ENCODE measurements at places on chromosomes 3 and 15. TPM values are rescaled to one million over a fixed set of nuclear protein-coding genes. Genes with fewer than 3 reads are reported as not detected.

Gene FAM107A
- 10.8 TPM for total RNA-seq

Gene MYO5A
- 9.3 TPM for total RNA-seq

Gene GOLGA6L9
- 0.87 TPM for total RNA-seq

DNA sequence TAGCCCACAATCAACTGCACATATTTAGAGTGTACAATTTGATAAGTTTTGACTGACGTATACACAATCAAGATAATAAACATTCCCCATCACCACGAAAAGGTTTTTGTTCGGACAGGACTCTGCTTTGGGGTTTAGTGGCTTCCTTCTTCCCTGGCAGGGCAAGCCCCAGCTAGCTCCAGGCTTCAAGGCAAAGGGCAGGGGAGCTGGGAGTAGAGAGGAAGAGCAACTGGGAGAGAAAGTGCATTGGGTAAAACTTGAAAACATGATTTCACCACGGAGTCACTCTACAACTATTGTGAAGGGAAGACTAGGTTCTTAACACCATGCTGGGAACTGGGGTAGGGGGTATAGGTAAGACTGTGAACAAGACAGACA lies 185.1 kb upstream of the UBE2E1 start:
- H3K27me3 ChIP-seq: no peaks in the 10 kb centered on the region
- no peak overlapping the region for H3K27ac ChIP-seq
- no peak for DNase-seq
- H3K36me3 ChIP-seq: no peaks in the 10 kb centered on the region
- no peaks in the 10 kb centered on the region for H3K4me1 ChIP-seq

- no peaks in the 10 kb centered on the region for H3K36me3 ChIP-seq
- no peak overlapping the region for H3K4me3 ChIP-seq
- no peak for DNase-seq
- no peak overlapping the region for H3K27ac ChIP-seq
- peaks cover 41% of the 10 kb centered on the region for H3K27me3 ChIP-seq
- peaks cover 9% of the 10 kb centered on the region for H3K4me1 ChIP-seq
Measured at GRCh38 chr15:45121706-45122417, 7.7 kb downstream of the DUOXA2 start.

Gene ERC2
- 0.15 TPM for total RNA-seq

- no peak for DNase-seq
- H3K36me3 ChIP-seq: peaks cover 18% of the 10 kb centered on the region
- H3K4me3 ChIP-seq: no peak overlapping the region
- no peaks in the 10 kb centered on the region for H3K27me3 ChIP-seq
- peak overlapping the region; percentile 52 for H3K27ac ChIP-seq
- H3K4me1 ChIP-seq: peaks cover 82% of the 10 kb centered on the region
Measured at GRCh38 chr15:90422936-90423335, 34.9 kb downstream of the IQGAP1 start.

DNA sequence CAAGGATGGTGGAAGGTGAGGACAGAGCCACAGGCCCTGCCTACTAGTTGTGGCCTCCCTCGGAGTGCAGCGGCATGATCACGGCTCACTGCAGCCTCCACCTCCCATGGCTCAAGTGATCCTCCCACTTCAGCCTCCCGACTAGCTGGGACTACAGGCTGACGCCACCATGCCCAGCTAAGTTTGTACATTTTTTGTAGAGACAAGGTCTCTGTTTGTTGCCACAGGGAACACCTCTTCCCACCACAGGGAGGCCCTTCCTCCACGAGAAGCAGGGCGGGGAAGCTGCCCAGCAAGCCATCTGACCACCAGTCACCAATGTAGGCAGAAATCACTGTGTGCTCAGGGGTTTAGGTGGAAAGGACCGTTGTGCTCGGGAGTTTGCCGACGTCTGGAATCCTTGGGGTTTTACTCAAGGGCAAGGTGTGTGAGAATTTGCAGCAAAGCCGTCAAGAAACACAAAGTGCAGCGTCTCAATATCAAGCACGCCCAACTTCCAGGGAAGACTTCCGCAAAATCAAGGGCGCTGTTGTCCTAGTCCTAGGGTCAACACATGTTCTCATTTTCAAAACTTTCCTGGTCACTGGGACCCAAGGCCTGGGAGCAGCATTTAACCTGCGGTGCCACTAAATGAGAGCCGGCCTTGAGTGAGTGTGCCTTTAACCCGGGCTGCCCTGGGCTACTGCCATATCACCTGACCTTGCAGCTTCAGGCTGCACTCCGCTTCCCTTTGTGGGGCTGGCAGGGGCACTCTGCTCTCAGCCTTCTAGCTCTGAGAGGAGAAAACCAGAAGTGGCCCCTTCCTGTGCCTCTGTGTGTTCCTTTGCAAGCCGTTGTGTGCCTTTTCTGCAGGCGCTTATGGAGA lies 65.7 kb downstream of the SLC12A8 start:
- DNase-seq: peak; percentile 56
- peak overlapping the region; percentile 50 for H3K27ac ChIP-seq
- peaks cover 28% of the 10 kb centered on the region for H3K4me1 ChIP-seq

Gene STRIT1
- total RNA-seq: 1,417 TPM

DNA sequence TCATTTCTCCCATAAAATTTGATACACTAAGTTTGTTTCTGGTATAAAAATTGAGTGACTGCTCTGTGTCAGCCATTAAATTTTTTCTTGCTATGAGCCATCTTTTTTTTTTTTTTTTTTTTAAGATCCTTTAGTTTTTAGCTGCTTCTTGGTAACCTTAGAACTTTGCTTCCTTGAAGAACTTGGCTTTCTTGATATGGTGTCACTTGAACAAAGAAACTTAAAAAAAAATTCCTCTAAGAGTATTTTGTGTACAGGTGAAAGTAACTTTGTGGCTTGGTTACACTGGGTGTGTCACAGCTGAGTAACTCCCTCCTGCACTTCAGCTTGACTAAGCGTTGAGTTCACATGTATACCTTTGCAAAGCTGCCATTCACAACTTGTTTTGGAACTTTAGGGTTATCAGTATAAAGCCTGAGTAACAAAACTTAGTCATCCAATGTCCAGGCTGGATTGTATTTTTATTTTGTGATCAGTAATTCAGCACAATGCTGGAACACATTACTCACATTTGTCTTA lies 6.5 kb downstream of the CHD2 start:
- DNase-seq: no peak
- peaks cover 60% of the 10 kb centered on the region for H3K4me1 ChIP-seq
- H3K4me3 ChIP-seq: peak overlapping the region; percentile 68
- H3K27ac ChIP-seq: peak overlapping the region; percentile 95
- H3K27me3 ChIP-seq: no peaks in the 10 kb centered on the region

- peaks cover 3% of the 10 kb centered on the region for H3K36me3 ChIP-seq
- H3K4me1 ChIP-seq: peaks cover 95% of the 10 kb centered on the region
- DNase-seq: no peak
- H3K27me3 ChIP-seq: no peaks in the 10 kb centered on the region
- no peak overlapping the region for H3K4me3 ChIP-seq
- H3K27ac ChIP-seq: peak overlapping the region; percentile 88
Measured at GRCh38 chr15:64017082-64017588, 29.1 kb downstream of the DAPK2 start.

DNA sequence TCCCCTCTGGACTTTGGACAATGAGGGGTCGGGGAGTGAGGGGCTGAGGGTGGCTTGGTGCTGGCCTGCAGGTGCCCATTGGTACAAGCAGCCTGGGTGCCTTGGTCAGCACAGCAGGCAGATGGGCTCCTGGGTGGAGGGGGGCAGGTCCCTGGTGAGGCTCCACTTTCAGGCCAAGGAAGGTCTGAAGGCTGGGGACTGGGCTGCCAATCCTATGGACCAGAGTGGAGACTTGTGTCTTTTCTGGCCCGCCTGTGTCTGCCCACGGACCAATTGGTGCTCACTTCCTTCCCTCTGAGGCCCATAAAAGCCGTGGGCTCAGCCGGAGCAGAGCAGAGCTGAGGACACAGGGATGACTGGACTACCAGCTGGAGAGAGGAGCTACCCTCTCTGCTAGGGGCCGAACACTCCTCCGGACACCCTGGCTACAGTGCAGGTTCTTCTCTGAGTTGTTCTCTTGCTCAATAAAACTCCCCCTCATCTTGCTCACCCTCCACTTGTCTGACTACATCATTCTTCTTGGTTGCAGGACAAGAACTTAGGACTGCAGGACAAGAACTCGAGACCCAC lies 31.9 kb upstream of the IREB2 start:
- no peaks in the 10 kb centered on the region for H3K4me1 ChIP-seq
- H3K4me3 ChIP-seq: no peak overlapping the region
- H3K36me3 ChIP-seq: no peaks in the 10 kb centered on the region
- H3K27me3 ChIP-seq: peaks cover 3% of the 10 kb centered on the region
- H3K27ac ChIP-seq: no peak overlapping the region

Measured in psoas muscle (tissue), 8 donors.